ENCODE measurements at places on chromosomes 3 and 15.
A peak's percentile ranks its signal among the peaks of the same experiment; 100 is the strongest.

DNA sequence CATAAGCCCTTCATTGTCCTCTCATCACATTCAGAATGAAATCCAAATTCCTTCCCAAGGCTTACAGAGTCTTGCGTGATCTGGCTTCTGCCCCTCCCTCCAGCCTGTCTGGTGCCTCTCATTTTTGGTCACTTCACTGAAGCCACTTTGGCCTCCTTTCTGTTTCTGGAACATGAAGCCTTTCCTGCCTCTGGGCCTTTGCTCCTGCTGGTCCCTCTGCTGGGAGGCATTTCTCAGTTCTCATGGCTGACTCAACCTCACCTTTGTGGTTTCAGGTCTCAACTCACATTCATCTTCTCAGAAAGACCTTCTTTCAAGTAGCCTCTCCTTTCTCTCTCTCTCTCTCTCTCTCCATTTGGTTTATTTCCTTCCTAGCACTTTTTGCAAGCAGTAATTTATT is 43.9 kb upstream of the BHLHE40 start:
- no peak for DNase-seq

DNA sequence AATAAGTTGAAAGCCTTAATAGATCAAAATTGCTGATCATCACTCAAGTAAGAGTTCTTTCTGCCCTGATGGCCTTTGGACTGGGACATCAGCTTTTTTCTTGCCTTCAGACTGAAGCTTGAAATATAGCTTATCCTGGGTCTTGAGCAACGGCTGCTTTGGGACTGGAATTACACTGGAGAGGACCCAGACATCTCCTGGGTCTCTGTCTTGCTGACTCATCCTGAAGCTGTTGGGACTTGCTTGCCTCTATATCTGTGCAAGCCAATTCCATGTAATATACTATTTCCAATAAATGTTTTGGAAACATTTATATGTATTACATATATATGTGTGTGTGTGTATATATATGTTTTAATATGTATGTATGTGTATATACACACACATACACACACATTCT is 260.2 kb downstream of the PDZRN3 start:
- no peak for DNase-seq

- no peak for DNase-seq
Measured at GRCh38 chr3:24255414-24255813, 239.2 kb downstream of the THRB start.

DNA sequence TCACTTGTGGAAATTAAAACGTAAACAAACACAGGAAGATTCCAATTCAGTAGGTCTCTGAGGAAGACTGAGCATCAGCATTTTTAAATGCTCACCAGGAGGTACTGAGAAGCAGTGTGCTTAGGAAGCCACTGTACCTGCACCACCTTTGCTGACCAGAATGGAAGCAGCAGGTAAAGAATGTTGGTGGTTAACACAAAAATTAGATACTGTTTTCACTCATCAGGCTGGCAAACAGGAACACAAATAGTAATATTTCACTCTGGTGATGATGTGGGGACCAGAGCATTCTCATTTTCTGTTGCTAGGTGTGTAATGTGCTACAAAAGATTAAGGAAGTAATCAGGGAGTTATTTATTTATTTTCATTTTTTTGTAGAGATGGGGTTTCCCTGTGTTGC is 29.9 kb upstream of the GHSR start:
- peak; percentile 7 for DNase-seq

DNA sequence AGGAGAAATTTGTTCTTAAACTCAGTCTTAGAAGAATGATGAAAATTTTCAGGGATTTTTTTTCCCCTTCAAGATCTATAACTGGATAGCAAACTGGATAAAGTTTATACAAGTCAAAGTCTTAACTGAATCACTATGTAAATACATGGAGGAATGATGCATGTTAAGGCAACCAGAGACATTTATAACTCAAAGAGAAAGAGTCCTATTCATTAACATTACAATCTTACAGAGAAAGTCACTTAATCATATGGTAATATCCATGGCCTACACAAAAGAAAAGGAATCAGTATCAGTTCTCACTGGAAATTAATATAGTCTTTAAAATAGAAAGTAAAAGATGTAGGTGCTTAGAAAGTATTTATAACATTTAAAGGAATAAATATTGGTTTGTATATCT is 869.1 kb downstream of the TBL1XR1 start:
- DNase-seq, result no peak

Measured in CD4-positive, alpha-beta T cell treated with Interleukin-10 for 1 hour (primary cell).